ENCODE measurements at places on chromosomes 16 and 17.

GRCh38 chr16:67169642-67170167 is 633 bp upstream of the NOL3 start:
- DNase-seq, result peak; percentile 71

DNA sequence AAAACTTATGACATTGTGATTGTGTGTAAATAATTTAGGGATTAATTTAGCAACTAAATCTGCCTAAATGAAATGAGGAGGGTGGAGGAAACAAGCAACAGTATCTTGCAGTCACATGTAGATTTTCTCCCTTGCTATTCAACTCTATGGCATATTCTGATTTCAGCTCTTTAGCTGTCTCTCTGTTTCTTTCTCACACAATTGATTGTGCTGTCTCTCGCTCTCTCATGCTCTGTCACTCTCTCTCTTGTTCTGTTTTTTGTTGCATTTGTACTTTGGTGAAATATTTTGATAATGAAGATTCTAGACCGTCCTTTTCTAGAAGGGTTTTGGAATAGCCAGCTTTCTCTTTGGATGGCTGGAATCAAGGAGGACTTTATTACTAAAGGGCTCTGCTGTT is 70.6 kb downstream of the BCAS3 start:
- no peak for DNase-seq

GRCh38 chr17:53039981-53040380 is 782.7 kb upstream of the KIF2B start:
- no peak for DNase-seq

DNA sequence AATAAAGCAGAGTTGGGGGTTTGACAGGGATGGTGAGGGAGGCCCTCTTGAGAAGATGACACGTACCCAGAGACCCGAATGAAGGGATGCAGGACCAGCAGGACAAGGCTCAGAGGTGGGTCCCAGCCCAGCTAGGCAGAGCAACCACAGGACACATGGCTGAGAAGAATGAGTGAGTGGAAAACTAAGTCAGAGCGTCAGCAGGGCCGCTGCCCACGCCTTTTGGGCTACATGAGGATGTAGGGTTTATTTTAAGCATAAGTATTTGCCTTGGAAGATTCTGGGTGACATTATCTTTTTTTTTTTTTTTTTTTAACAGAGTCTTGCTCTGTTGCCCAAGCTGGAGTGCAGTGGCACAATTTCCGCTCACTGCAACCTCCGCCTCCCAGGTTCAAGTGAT is 176.0 kb downstream of the TMEM132E start:
- no peak for DNase-seq

DNA sequence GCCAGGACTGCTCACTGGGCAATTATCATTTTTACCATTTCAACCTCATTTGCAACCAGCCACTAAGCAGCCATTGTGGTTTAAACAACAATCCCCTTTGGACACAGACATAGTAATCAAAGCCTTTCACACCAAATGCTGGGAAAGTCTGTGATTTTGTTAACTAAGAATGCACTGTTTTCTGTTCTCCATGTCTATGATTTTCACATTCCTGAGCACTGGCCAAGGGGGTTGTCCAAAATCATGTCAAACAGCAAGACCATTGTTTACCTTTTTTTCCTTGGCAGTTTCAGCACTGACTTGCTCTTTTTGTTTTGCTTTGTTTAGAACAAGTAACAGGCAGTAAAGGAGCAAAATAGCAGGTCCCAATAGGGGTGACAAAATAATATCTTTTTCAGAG is 106.3 kb upstream of the SIAH1 start:
- no peak for DNase-seq

GRCh38 chr16:9077091-9077809 is 14.2 kb upstream of the HAPSTR1 start:
- peak; percentile 52 for DNase-seq

DNA sequence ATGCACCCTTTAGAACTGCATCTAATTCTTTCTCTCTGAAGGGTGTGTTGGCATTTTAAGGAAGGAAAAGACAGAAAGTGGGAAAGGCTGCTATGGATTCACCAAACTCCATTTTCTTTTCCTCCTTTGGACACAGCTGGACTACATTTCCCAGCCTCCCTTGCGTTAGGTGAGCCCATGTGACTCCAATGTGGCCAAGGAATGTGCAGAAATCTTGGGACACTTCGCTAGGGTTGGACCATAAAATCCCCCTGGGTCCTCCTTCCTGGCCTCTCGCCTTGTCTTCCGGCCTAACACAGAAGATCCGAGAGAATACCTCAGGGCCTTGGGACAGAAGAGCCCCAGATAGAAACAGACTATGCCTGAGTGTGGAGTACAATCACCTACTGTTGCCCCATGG is 56.3 kb downstream of the ABCC12 start:
- no peak for DNase-seq

- no peak for DNase-seq
These were observed 21.6 kb upstream of the RASL10B start for GRCh38 chr17:35709874-35710273.

DNA sequence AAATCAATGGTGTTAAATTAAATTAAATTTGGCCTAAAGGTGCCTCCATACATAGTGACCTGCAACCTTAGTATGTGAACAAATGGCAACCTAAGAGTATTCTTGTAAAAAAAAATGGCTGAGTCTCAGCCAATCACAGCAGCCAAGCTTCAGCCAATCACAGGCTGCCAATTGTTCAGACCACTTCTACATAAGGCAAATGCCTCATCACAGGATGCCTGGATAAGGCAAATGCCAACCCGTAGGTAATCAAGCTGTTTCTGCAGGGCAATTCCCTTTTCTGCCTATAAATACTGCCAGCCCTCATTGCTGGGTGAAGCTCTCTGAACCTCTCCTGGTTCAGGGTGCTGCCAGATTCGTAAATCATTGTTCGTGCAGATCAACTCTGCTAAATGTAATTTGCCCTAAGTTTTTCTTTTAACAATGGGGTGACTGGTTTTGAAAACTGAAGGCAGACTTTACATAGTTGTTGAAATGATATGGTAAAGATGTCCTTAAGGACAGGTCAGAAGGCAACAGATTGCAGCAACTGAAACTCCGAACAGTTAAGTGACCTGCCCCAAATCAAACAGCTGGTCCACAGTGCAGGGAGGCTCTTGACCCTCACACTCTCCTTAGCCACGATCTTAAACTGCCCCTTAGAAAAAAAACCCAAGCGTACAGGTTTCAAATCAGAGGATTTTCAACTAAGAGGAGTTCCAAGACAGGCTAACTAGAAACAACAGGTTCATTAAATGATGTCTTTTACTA is 50.3 kb downstream of the N4BP1 start:
- DNase-seq, result peak; percentile 35

GRCh38 chr17:5509482-5509881 is 23.1 kb downstream of the MIS12 start:
- DNase-seq, result no peak

DNA sequence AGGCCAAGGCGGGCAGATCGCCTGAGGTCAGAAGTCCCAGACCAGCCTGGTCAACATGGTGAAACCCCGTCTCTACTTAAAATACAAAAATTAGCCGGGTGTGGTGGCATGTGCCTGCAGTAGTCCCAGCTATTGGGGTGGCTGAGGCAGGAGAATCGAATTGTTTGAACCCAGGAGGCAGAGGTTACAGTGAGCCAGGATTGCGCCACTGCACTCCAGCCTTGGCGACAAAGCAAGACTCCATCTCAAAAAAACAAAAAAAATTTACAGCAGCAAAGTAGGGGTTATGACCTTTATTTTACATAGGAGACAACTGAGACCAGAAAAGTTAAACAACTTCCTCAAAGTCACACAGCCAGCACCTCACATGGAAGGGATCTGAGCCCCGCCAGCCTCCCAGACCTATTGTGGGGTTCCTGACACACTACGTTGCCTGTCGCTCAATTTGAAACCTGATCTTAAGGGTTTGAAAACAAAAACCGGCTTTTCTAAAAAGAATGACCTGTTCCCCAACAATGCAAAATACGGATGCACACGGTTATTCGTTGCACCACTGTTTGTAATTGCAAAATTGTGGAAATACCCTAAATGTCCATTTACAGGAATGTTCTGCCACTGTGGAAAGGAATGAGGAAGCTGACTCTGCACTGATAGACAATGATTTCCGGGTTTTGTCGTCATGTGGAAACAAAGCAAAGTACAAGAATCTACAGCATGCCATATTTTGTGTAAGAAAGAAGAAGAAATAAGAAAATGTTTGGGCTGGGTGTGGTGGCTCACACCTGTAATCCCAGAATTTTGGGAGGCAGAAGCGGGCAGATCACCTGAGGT is 77.2 kb downstream of the CNGB1 start:
- DNase-seq, result peak; percentile 75

DNA sequence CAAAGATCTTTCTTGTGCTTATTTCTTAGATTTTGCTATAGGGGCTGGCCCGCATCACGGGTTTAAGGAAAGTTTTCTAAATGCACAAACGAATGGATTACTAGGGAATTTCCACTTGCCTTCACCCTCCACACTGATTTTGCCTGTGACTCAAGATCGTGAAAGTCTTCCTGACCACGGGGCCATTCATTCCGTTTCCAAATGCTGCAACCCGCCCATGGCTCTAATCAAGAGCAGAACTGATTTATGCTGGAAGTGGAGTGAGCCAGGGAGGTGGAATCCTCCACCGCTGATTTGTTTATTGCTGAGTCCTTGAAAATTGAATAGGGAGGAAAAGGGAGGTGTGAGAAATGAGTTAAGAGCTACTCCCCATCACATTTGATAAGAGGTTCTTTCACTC is 52.4 kb downstream of the CA10 start:
- no peak for DNase-seq

DNA sequence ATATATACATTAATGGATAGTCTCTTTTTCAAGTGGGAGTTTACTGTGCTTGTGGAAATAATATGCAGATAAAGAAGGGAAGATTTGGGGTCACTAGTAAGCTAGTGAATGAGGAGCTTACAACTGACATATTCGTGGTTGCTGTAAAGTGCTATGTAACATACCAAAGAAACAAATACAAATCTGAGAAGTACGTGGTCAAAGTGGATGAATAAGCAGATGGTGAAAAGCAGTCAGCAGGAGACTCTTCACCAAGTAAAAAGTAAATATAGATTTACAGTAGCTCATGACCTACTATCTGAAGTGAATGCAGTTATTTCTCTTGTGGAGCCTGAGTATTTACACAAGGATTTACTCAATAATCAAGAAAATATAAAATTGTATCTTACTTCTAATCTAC is 136.6 kb upstream of the ELAC2 start:
- DNase-seq, result no peak

DNA sequence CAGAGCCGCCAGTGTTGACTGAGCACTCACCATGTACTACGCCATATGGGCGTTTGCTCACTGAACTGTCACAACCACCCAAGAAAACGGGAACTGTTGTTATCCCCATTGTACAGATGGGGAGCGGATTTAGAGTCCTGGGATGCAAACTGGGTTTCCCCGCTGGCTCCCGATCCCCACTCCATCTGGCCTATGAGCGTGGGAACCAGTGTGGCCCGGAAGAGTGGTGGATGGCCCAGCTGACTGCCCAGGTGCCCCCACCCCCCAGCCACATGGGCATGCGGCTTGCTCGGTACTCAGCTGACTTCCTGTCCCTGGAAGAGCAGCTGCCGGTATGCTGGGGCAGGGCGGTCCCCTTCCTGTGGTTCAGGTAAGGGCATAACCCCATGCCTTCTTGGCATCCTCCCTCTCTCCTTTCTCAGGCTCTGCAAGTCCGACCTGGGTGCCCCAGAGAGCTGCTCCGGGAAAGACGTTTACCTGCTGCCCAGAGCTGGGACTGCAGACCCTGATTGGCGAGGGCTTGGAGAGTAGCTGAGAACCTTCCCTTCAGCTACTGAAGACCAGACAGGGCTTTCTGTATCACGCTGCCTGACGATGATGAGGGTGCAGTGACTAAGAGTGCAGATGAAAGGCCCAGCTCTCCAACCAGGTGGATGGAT is 16.2 kb downstream of the SOCS3 start:
- DNase-seq, result peak; percentile 38

- DNase-seq, result no peak
These were observed 248.0 kb downstream of the TMEM114 start for GRCh38 chr16:8342276-8342675.

DNA sequence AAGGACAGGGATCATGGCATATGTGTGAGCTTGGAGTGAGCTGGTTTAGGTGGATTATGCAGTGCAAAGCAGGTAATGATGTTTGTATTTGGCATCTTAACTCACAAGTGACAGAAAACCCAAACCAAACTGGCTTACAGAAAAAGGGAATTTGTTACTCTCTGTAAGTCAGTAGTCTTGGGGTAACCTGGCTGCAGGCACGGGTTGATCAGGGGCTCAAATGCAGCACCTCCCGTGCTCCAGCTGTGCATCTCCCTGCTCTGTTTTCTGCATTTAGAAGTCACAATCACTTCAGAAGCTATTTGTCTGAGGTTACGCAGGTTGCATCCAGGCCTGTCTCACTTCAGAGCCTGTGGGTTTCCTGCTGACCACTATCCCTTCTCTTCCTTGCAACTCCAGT is 354.3 kb downstream of the CPPED1 start:
- DNase-seq, result no peak

- no peak for DNase-seq
These were observed 97.4 kb upstream of the CIBAR2 start for GRCh38 chr16:85209526-85210121.

DNA sequence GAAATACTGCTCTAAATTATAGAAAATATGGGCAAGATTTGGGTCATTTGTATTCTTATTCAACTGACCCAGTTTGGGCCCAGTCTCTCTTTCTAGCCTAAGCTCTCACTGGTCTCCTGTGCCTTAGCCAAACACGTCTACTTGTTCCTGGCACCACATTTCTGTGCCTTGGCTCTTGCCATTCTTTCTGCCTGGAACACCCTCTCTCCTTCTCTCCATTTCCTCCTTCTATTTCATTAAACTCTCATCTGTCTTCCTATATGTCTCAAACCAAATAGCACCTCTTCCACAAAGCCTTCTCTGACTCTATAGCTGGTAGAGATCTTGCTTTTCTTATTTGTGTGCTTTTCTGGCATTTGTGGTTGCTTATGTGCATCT is 37.7 kb upstream of the NUFIP2 start:
- no peak for DNase-seq

DNA sequence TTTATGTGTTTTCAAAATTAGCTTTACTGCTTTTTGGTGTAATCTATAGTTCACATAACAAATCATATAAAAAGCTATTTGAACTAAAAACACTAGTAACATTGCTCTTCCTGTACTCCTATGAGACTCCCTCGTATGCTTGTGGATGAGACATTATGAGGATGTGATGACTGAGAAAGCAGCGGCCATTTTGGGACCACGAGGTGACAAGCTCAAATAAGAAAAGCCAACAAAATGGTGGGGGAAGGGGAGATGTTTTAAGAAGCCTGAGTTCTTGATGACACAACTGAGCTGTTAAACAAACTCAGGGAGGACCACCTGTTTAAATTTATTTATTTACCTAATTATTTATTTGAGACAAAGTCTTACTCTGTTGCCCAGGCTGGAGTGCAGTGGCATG is 4.5 kb downstream of the CCL18 start:
- DNase-seq, result no peak

- DNase-seq, result no peak
These were observed 20.4 kb downstream of the ACSM3 start for GRCh38 chr16:20784204-20784603.

All from KBM-7 (cell line).